Activated effector memory CD4-positive, alpha-beta T cell treated with Interleukin-2 at 50 U/mL for 16 hours (primary cell): ENCODE measurements at places on chromosomes 5 and 9.

- DNase-seq, result no peak
These were observed 47.6 kb upstream of the ADCY2 start for GRCh38 chr5:7348168-7348854.

DNA sequence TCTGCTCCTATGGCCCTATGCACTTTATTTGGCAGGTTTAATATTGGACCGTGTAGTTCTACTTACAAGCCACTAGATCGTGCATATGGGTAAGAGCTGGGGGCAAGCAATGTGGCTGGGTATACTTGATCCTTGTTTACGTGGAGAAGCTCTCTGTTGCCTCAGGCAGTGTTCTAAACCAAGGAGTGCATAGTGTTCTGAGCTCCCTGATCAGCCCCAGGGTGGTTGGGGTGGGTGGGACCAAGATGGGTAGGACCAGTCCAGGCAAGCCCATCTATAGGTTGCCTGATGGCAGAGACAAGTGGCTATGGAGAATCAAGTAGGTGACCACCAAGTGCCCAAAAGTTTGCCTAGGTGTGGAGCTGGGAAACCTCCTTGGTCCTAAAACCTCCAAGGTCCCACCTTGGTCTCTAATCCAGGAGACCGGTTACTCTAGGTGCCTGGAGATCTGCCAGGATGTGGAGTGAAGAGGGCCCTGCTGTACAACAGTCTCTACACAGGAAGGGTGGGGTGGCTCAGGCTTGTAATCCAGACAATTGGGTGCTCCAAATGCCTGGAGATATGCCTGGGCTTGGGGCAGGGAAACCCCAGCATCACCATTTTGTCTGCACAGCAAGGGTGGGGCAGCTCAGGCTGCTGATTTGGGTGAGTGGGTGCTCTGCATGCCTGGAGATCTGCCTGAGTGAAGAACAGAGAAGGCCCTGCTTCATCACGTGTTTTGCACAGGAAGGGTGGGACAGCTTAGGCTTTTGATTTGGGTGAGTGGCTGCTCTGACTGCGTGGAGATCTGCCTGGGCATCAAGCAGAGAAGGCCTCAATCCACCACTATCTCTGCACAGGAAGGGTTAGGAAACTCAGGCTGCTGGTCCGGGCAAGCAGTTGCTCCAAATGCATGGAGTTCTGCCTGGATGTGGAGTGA is 659.8 kb downstream of the TLE4 start:
- no peak for DNase-seq

DNA sequence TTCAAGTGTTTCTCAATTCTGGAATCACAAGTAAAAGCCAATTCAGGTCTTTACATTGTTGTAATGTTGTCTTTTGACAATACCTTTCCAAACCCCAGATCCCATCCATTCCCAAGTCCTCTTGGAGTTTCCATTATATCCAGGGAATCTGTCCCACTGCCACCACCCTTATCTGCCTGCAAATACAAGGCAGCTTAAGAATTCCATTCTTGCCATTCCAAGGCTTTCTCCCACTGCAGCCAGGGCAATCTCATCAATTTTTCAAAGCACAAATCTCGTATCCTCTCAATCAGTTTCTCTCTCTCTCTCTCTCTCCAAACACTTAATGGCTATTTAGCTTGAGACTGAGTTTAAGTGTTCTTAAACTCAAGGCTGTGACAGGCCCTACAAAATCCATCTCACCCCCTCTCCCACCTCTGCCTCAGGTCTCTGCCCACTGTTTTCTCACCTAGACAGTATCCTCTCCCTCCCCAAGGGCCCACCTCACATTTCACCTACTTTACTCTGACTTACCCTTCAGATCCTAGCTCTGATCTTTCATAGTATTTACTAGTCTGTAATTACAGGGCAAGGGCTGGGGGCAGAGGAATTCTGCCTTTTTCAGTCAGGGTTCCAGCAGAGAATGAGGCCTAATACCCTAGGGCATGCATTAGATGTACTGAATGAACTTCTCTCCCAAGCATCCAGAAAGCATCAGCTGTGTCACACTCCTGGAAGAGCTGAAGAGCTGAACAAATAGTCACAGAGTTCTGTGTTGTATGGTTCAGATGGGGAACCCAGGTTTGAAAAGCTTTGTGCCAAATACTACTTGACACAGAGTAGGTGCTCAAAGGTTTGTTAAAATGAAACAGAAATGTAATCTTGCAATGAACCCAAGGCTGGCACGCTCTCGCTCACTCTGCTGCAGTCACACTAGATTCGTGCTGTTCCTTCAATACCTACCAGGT is 46.0 kb downstream of the RAPGEF1 start:
- no peak for DNase-seq

DNA sequence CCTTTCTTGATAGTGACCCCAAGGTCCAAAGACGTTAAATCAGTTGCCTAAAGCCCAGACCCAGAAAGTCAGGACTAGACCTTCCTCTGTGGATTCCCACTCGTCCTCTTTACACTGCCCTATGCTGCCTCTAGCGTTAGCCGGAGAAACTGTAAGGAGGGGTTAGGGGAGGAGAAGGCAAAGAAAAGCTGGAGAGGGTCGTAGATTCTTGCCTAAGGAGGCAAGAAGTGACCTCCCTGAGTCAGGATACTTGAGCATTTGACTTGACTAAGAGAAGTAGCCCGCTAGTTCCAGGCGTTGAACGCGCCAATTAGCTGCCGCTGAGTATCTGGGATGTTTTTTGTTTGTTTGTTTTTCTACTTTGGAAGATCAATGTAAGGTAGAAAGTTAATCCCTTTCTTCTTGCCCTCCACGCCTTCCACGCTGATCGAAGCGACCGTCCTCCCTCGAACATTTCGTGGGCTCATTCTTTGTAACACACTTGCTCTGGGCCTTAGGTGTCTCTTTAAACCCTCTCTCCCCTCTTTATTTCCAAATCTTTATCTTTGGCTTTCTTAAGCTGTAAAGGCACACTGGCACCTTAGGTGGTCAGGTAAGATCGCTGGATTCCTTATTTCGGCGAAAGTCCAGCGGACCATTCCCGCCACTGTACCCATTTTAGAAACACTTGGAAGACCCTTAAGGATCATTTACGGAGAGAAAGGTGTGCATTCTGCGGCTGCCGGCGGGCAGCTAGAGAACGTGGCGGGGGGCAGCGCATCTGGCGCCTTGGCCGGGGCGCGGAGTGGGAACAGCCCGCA is 5.1 kb upstream of the RGMB start:
- DNase-seq, result no peak

DNA sequence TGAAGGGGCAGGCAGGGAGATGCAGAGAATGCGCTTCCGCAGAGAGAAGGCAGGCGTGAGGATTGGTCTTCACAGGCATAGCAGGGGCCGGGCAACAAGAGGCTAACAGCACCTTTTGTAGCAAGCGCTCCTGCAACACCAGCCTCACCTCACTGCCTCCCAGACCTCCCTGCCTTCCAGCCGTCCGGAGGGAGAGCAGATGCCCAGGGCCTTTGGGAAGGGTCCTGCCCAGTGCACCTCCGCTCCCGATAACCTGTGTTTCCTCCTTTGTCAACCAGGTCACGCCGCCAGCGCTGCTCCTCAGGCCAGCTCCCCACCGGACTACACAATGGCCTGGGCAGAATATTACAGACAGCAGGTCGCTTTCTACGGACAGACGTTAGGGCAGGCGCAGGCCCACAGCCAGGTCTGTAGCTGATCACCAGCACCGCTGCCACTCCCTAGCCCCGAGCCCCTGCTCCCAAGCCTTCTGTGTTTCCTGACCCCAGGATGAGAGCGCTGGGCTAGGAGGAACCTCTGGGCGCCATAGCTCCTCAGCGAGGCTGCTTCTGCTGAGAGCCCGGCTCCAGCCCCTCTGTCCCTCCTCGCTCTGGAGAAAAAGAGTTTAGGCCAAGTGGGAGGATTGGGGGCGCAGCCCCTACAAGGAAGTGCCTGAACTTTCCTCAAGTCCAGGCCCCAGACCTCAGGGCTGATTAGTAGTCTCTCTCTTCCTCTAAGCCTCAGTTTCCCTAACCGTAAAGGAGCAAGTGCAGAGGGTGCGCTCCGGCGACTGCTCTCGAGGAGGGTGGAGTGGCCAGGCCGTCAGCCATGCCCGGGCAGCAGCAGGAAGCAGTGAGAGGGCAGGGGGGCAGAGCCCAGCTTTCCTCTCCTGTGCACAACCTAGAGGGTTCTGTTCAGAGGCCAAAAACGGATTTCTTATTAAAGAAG is 28.4 kb upstream of the PRDM12 start:
- no peak for DNase-seq

DNA sequence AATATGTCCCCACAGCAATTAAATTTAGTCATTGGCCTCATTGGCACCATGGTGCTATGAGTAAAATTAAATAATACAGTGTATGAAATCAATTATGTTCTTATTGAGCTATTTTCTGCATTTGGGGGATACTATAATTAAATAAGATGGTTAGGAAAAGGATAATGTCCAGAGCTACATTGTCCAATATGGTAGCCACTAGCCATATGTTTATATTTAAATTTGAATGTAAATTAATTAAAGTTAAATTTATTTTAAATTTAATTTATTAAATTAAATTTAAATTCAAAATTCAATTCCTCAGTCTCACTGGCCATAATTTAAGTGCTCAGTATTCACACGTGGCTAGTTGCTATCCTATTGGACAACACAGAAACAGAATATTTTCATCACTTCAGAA is 115.7 kb downstream of the SPATA31D1 start:
- DNase-seq, result no peak

GRCh38 chr5:28714907-28715698 is 1676.7 kb upstream of the CDH9 start:
- DNase-seq, result no peak

DNA sequence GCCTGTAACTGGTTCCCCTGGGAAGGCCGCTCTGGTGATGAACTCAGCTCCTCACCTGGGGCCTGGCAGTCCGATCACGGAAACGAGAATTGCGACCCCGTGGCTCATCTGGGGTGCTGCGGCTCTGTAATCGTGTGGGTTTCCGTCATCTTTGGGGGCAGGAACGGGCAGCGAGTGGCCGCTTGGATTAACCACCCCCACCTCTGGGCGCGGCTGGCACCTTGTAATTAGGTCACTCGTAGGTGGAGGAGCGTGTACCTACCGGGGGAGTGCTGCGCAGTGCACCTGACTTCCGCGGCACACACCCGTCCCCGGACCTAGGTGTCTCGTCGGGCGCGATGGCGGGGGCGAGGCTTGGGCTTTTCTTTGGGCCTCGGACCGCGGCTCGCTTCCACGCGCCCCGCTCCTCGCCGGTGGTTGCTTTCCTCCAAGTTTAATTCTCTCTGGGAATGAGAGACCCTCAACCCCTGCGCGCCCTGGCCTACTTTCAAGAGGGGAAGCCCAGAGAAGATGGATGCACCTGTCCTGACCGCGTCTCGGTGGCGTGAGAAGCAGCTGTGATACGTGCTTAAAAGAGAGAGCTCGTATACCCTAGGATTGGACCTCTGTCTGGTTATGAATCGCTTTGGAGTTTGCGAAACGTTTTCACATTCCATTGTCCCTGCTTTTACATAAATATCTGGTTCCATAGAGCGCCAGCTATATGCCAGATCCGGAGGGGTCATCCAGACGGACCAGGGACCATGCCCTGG is 744 bp upstream of the PPP2CA start:
- DNase-seq, result no peak

GRCh38 chr9:128153060-128153946 is 4.0 kb downstream of the LCN2 start:
- DNase-seq, result no peak

DNA sequence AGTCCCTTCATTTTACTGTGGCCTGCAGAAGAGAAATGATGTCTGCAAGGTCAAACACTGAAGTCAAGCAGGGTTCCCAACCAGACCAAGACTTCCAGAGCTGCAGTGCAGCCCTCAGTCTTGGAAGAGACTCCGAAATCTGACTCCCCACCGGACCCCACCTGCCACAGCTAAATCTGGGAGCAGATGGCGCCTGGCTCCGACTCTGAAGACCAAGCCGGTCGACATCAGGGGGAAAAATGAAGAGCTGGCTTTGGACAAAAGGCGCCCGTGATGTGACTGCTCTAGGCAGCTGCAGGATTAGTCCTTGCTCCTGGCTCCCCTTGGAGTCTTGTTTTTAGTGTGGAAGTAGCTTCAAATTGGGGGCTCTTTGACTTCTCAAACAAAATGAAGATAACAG is 72.4 kb upstream of the ZNF622 start:
- DNase-seq, result no peak

DNA sequence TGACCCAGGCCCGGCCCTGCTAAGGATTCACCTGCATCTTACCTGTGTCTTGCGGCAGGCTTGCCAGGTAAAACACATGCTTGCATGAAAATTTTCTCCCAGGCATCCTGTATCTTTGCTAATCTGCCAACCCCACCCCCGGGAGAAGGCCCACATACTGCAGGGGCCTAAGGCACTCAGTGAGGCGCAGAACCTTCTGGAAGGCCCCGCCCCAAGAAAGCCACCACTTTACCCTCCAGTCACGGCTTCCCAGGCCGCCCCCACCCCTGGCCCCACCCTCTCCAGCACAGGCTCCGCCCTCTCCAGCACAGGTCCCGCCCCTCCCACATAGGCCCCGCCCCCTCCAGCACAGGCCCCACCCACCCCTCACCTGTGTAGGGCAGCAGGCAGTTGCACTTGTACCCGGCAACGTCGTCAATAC is 29.8 kb upstream of the SEC16A start:
- DNase-seq, result no peak

- no peak for DNase-seq
These were observed 47.8 kb upstream of the TRIM32 start for GRCh38 chr9:116639251-116639741.

GRCh38 chr9:20524776-20525175 is 97.5 kb downstream of the MLLT3 start:
- DNase-seq, result no peak

DNA sequence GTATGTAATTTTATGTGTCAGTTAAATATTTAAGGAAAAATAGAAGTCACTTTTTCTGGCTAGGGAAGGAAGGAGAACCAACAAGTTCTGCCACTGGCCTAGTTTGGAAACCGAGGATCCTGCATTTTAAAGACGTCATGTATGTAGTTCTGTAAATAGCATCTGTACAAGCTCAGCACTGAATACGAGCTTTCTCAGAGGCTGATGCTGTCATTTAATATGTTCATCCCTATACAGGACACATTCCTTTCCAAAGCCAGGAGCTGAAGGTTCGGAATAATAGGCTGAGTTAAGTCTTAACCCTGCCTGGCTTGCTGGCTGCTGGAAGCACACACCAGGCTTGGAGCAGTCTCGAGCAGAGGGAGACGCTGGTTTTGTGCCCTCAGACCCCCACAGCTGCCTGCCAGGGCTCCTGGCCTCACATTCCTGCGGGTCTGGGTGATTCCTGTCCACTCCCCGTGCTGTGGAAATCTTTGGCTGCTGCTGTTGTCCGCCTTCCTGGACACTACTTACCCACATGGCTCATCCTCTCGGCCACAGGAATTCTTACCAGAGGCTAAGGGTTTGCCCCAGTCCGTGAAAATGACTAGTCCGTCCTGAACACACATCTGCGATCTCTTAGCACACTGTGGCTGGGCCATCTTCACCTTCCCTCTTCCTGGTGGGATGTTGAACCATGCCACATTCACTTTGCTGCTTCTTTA is 36.6 kb downstream of the SLC46A2 start:
- no peak for DNase-seq

- no peak for DNase-seq
These were observed 45.3 kb upstream of the DNAH5 start for GRCh38 chr5:13989832-13990231.

DNA sequence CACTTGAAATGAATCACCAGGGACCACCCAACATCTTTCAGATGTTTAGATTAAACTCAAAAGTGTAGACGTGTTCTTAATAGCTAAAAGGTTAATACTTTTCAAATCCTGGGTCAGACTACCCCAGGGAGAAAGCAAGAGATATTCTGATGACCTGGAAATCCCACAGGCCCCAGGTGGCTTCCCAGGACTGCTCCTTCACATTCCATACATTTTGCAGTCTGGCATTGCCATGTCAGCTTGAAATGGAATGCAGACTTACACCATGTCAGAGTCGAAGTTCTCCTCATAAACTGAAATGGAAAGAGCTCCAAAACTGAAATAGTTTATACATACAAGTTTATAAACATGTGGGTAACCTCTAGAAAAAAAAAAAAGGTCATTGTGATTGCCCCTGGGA is 61.5 kb downstream of the TMEM167A start:
- DNase-seq, result no peak
